ENCODE measurements at places on chromosomes 3 and 15. TPM values are rescaled to one million over a fixed set of nuclear protein-coding genes. Genes with fewer than 3 reads are reported as not detected.

GRCh38 chr3:51441282-51442030 is 50.4 kb downstream of the RBM15B start:
- no peak for DNase-seq
- H3K27me3 ChIP-seq, result no peaks in the 10 kb centered on the region
- no peak overlapping the region for H3K27ac ChIP-seq
- peaks cover 15% of the 10 kb centered on the region for H3K36me3 ChIP-seq
- H3K4me3 ChIP-seq, result no peak overlapping the region

The DTWD1 gene
- total RNA-seq, result 29.0 TPM

The ZNF774 gene
- 3.1 TPM for total RNA-seq

DNA sequence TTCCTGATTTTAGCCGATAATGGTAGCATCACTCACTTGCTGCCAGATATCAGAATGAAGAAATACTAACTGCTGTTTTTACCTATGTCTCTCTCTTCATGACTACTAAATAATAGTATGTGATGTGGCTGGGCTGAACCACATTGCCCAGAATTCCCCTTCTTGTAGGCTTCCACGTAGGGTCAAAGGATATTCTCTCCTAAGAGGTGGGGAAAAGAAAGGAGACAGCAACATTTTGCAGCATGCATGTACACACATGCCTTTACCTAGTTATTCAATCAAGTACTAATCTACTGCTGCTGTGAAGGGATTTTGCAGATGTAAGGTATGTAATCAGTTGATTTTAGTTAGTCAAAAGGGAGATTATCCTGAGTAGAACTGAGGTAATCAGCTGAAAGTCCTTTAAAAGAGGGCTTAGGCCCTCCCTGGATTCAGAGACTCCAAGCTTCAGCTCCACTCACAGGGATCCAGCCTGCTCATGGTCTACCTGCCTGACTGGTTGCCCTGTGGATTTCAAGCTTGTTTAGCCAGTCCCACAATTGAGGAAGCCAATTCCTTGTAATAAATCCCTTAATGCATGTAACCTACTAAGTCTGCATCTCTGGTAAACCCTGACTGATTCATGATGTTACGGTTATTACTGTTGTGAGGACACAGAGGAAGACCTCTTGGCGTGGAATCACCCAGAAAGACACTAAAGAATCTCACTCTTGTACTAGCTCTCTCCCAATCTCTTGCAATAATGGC is 20.4 kb downstream of the PLD1 start:
- H3K4me3 ChIP-seq, result no peak overlapping the region
- H3K27me3 ChIP-seq, result no peaks in the 10 kb centered on the region
- no peak for DNase-seq
- no peak overlapping the region for H3K27ac ChIP-seq
- no peaks in the 10 kb centered on the region for H3K4me1 ChIP-seq

DNA sequence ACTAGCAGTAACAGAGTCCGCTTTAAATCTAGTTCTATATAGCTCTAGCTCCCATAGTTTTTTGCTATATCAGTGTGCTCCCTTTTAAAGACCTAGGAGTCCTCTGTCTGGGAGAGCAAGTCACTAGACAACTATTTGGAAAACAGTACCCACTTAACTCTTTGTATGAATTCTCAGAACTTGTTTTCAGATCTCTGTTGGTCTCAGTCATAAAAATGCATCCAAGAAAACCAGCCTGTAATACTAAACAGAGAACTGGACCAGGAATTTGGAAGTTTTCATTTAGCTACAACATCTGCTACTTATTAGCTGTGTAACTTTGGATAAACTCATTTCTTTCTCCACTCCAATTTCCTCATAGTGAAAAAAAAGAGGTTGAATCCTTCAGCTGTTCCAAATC is 56.9 kb upstream of the C3orf49 start:
- H3K4me3 ChIP-seq, result no peak overlapping the region
- DNase-seq, result no peak
- no peak overlapping the region for H3K27ac ChIP-seq
- H3K4me1 ChIP-seq, result no peaks in the 10 kb centered on the region

- H3K36me3 ChIP-seq, result no peaks in the 10 kb centered on the region
- DNase-seq, result no peak
- H3K27me3 ChIP-seq, result no peaks in the 10 kb centered on the region
- peaks cover 7% of the 10 kb centered on the region for H3K4me1 ChIP-seq
- H3K27ac ChIP-seq, result no peak overlapping the region
Measured at GRCh38 chr3:125358923-125359322, 16.2 kb downstream of the ZNF148 start.

- H3K4me1 ChIP-seq, result no peaks in the 10 kb centered on the region
- H3K27me3 ChIP-seq, result no peaks in the 10 kb centered on the region
- H3K4me3 ChIP-seq, result no peak overlapping the region
- no peak for DNase-seq
Measured at GRCh38 chr15:27468151-27468591, 497.2 kb downstream of the GABRG3 start.

DNA sequence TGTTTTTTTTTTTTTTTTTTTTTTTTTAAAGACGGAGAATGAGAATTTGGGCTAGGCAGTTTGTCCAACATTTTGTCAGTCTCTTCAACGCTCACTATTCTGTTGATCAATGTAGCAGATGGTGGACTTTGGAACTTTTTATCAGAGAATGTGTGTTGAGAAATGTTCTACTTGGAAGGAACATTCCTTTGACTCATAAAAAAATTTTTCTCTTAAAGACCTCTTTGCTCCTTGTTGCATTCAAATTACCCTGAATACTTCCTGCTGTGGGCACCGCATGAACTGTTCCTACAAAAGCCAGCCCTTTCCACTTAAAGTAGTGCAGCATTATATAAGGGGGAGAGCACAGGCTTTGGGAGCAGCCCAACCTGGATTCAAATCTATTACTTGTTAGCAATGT is 182.9 kb downstream of the AKAP13 start:
- H3K4me1 ChIP-seq, result peaks cover 6% of the 10 kb centered on the region
- no peaks in the 10 kb centered on the region for H3K27me3 ChIP-seq
- no peak overlapping the region for H3K27ac ChIP-seq
- no peaks in the 10 kb centered on the region for H3K36me3 ChIP-seq
- H3K4me3 ChIP-seq, result no peak overlapping the region

DNA sequence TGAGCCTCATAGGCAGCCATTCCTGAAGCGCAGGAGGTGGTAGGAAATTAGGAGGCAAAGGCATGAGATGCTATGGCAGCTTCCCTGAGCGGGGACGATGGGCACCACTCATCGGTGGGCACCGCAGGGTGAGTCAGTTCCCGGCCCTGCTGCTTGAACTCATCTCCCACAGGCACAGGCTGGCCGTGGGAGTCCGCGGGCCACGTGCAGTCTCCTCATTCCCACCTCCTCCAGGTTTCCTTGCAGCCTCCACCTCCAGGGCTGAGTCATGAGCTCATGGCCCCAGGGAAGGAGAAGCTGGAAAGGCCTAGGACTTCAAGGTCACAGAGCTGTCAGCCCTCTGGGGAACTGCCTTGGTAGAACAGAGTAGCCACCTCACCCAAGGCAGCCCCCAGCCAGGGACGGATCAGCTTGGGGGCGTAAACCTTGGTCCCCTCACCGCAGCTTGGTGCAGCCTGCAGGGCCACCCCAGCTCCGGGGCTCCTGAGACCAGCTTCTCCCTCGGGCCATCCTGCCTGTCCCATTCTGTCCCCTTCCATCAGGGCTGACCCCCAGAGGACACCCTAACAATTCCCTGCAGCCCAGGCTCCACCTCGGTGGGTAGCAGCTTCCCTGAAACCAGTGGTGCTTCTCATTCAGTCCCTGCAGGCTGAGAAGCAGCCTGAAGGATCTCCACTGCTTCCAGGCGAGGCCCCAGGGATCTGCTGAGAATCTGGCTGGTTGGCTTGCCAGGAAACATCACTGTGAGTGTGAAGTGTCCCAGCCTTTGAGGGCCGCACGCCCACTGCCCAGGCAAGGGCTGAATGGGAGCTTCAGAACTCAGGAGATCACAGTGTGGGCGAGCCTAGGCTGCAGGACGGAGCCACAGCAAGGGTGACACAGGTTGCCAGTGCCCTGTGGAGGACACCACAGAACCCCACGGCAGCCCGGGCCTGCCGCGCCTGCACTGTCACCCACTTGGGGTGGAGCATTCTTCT is 150.7 kb upstream of the MEF2A start:
- no peak overlapping the region for H3K4me3 ChIP-seq
- no peaks in the 10 kb centered on the region for H3K27me3 ChIP-seq
- H3K36me3 ChIP-seq, result no peaks in the 10 kb centered on the region
- no peak for DNase-seq
- H3K27ac ChIP-seq, result no peak overlapping the region

The SI gene
- total RNA-seq, result not detected

GRCh38 chr3:116045314-116045713 is 400.0 kb downstream of the LSAMP start:
- no peak overlapping the region for H3K27ac ChIP-seq
- H3K4me3 ChIP-seq, result no peak overlapping the region
- H3K27me3 ChIP-seq, result no peaks in the 10 kb centered on the region
- H3K4me1 ChIP-seq, result no peaks in the 10 kb centered on the region
- H3K36me3 ChIP-seq, result no peaks in the 10 kb centered on the region

DNA sequence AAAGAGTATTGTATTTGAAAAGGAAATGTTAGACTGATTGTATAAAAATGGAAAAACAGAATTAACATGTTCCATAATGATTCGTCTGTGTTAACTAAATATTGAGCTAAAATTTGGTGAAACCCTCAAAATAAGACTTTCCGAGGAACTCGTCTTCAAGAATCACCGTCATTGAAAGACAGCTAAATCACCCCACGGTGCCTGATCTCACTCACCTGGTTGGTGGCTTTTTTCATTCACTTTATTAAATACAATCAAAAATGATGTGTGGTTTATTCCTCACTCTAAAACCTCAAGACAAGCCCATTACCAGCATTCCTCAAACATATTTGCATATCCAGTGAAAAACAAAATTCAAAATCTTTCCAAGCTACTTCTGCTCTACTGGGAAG is 153.9 kb downstream of the FOXP1 start:
- H3K36me3 ChIP-seq, result no peaks in the 10 kb centered on the region
- no peak overlapping the region for H3K27ac ChIP-seq
- no peaks in the 10 kb centered on the region for H3K4me1 ChIP-seq
- no peaks in the 10 kb centered on the region for H3K27me3 ChIP-seq
- no peak overlapping the region for H3K4me3 ChIP-seq

DNA sequence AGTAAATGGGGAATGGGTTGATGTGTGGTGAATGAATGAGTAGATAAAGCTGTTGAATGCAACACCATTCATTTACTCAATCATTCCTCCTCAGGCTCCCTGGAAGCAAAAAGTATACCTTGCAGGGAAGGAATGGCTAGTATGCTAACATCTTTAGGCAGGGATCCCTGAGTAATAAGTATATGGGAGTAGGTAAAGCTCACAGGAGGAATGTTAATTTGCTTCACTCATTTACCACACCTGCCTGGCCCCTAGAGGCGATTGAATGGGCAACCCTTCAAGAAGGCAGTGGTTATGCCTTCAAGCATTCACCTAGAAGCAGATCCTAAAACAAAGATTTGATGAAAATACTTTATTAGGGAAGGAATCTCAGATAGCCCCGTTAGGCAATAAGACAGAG is 208.7 kb upstream of the GADL1 start:
- no peak overlapping the region for H3K4me3 ChIP-seq
- no peak for DNase-seq
- no peak overlapping the region for H3K27ac ChIP-seq
- H3K27me3 ChIP-seq, result no peaks in the 10 kb centered on the region

The SLC7A14 gene
- total RNA-seq, result not detected

The TIGIT gene
- 2.7 TPM for total RNA-seq

The AADACL2 gene
- total RNA-seq, result not detected

- no peak overlapping the region for H3K4me3 ChIP-seq
- no peak overlapping the region for H3K27ac ChIP-seq
Measured at GRCh38 chr15:56736308-56736707, 3.0 kb upstream of the ZNF280D start.

DNA sequence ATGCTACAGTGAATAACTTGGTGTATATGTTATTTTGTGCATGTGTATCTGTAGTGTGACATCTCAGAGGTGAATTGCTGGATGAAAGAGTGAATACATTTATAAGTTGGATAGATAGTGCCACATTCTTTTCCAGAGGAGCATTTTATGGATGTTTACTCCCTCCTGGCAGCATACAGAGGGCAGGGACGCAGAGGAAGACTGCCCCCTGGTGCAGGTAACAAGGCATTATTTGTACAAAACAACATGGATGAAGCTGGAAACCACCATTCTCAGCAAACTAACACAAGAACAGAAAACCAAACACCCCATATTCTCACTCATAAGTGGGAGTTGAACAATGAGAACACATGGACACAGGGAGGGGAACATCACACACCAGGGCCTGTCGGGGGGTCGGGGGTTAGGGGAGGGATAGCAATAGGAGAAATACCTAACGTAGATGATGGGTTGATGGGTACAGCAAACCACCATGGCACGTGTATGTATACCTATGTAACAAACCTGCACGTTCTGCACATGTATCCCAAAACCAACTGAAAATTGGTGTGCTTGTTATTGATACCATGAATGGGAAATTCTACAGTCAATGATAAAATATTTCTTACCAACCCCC is 57.9 kb upstream of the CTXND1 start:
- no peaks in the 10 kb centered on the region for H3K36me3 ChIP-seq
- no peaks in the 10 kb centered on the region for H3K27me3 ChIP-seq
- no peak overlapping the region for H3K27ac ChIP-seq
- no peak for DNase-seq

The PRR20G gene
- not detected for total RNA-seq

Measured in kidney (tissue), 22 donors.